ENCODE measurements at places on chromosomes 6 and 20. TPM values are rescaled to one million over a fixed set of nuclear protein-coding genes. Genes with fewer than 3 reads are reported as not detected.

OR2B6 gene
- 0.28 TPM for polyA plus RNA-seq

TPD52L1 gene
- 74.1 TPM for polyA plus RNA-seq

CENPB gene
- polyA plus RNA-seq, result 71.1 TPM

ZNF311 gene
- polyA plus RNA-seq, result 7.9 TPM

MUCL3 gene
- 0.17 TPM for polyA plus RNA-seq

RBPJL gene
- polyA plus RNA-seq, result not detected

SLC17A2 gene
- not detected for polyA plus RNA-seq

HDGFL1 gene
- polyA plus RNA-seq, result not detected

LMBRD1 gene
- polyA plus RNA-seq, result 86.1 TPM

GPR31 gene
- polyA plus RNA-seq, result not detected
